Natural killer cell (primary cell): ENCODE measurements at places on chromosomes 2 and 18. TPM values are rescaled to one million over a fixed set of nuclear protein-coding genes. Genes with fewer than 3 reads are reported as not detected.

DNA sequence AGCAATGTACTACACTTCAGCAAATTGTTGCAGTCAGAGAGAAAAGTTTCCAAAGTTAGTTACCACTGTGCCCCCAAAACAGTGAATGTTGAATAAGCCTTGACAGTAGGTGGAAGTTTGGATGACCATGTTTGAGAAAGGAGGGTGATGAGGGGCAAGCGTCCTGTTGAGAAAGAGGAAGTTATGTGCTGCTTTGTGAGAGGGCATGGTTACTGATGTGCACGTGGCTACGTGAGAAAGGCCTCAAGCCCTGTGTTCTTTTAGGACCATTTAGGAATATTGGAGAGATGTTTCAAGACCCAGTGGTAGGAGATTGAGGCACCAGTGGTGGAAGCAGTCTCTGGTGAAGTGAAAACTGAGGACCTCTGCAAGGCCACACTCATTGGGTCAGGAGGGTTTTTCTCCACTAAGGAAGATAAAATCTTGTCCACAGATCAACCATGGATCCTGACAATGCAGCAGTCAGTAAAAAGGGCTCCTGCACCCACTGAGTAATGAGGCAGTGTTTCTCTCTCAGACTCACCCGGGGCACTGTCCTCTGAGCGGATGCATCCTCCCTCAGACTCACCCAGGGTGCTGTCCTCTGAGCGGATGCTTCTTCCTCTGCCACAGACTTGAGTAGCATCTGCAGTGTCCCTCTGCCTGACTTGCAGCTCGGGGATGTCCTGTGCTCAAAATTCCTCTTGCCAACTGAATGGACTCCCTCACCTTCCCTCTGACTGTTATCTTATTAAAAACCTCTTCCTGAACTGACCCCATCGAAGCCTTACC is 34.7 kb upstream of the ACTR3 start:
- DNase-seq = no peak

Gene RFX8
- total RNA-seq = not detected

DNA sequence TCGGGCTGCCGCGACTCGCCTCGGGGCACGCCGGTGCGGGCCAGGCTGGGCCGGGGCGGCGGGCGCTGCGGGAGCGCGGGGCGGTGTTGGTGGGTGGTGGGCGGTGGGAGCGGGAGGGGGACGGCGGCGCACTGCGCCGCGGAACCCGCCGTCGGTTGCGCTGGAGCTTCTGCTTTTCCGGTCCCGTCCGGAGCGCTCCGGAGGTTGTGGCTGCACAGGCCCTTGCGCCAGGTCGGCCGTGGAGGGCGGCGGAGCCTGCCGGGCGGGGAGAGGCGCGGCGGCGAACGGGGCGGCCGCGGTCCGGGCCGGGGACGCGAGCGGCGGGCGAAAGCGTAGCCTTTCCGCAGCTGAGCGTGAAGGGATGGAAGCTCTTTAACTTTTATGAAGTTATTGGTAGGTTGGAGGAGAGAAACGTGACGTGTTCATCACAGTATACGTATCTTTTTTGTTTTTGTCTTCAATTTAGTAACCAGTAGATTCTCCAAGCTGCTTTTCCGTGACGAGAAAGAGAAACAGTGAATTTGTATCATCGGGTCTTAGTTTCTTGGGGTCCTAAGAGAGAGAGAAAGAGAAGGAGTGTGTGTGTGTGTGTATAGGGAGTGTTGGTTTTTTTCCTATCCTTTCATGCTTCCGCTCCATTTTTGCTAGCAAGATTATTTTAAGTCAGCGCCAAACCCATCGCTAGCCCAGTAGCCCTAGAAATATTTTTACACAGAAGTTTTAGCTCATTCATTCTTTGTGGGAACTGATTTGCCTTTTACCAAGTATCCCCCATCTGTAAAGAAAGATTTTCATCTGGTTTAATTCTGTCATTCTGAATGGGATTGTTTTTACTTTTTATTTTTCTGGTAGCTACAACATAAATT is 535 bp downstream of the ATG4B start:
- DNase-seq = peak; percentile 51

Gene IDH1
- total RNA-seq = 6.8 TPM

Gene TMEM247
- not detected for total RNA-seq

GRCh38 chr2:150812066-150812465 is 324.6 kb upstream of the RND3 start:
- no peak for DNase-seq

DNA sequence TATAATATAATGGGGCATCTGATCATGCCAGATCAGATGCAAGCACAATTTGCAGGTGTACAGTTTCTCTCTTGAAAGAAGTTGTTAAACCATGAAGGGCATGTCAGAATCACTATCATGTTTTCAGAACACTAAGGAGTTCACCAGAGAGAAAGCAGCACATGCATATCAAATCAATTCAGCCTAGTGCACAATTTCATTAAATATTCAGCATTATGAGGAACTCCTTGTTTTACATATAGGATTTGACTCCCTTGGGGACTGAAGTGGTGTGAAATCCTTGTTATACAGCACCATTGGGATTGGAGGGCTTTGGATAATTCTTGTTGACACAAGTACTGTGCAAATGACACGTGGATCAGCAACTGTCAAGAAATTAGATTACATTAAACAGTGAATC is 562.1 kb upstream of the KLHL29 start:
- no peak for DNase-seq

GRCh38 chr18:42064109-42064508 is 109.1 kb downstream of the PIK3C3 start:
- DNase-seq = no peak

- no peak for DNase-seq
These were observed 8.2 kb downstream of the ZFP36L2 start for GRCh38 chr2:43218155-43218701.
